Stimulated activated CD8-positive, alpha-beta memory T cell treated with anti-CD3 and anti-CD28 coated beads, Interleukin-4, amount 100 ng/mL, for 24 hours (primary cell): ENCODE measurements at places on chromosomes 7 and 10.

DNA sequence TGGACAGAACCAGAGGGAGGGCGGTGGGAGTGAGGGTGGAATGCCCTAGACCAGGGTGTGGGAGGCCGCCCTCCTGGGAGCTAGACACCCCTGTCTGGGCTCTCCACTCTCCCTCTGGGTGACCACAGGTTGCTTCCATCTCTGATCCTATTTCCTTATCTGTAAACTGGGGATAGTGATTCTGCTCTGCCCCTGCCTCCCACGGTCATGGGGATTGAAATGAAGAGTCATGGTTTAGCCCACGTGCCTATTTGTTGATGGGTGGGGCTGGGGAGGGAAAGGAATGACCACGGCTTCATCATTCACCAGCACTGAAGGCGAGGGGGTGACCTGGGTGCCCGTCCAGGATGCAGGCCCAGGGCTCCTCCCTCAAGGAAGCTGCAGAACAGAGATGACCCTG lies 49.3 kb upstream of the PCBD1 start:
- no peak for DNase-seq

DNA sequence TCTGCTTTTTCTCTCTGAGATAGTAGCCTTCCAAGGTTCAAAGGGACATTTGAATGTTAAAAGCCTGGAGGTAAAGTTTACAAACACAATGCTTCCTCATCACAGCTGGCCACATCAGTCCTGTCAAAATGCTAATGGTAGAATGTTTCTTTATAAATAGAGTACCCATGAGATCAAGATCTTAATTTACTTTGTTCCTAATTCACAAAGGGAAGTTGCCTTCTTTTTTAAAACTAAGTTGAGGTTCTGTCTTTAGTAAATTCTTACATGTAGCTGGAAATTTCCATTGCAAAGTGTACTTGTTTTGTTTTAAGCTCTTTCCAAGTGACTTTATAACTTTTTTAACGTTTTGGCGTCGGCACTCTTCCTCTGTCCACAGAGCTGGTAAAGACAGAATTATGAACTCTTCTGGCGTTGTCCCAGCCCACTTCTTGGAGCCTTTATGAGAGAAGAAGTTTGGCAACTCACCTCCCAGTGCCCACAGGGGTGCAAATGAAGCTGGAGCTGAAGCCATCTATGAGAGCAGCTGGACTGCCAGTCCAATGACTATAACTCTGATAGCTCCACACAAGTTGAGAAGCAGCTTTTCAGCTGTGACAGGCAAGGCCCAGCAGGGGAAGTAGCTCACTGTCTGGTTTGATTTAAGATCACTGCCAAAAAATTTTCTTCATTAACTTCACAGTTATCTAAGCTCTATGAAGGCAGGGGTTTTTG lies 23.3 kb downstream of the FZD1 start:
- DNase-seq = no peak

DNA sequence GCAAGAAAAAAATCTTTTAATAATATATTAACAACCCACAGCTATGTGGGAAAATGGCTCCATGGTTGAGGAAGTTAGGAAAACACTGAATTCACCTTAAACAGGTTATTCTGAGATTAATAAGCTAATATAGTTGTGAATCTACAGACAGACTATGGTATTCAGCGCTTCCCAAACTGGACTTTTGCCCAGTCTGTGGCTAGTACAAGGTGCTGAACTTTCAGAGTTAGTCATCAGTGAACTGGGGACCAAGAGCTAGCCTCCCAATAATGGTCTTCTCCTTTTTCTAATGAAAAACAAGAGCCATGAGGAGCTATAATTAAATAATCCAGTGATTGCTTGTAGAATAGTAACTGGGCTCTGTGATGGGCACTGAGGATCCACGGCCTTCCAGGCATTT lies 65.3 kb downstream of the FRMPD2 start:
- DNase-seq = no peak

- DNase-seq = no peak
These were observed 5.8 kb upstream of the SLC13A4 start for GRCh38 chr7:135733603-135734342.

DNA sequence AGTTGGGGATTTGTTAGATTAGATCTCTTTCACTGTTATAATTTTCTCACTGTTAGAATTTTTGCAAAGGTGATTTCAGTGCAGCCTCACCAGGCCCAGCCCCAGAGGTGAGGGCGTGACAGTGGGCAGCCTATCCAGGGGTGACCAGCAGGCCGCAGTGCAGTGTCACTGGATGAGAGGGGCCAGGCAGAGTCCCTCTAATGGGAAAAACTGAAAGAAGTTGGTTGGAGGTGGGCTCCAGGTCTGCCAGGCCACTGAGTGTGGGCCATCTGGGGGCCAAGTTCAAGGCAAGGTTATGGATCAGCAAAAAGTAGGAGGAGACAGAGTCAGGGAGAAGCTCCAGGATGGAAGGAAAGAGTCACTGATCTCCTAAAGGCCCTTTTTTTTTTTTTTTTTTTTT lies 90.5 kb upstream of the SDK1 start:
- DNase-seq = no peak

- no peak for DNase-seq
These were observed 1.6 kb upstream of the HILPDA start for GRCh38 chr7:128453836-128454804.

DNA sequence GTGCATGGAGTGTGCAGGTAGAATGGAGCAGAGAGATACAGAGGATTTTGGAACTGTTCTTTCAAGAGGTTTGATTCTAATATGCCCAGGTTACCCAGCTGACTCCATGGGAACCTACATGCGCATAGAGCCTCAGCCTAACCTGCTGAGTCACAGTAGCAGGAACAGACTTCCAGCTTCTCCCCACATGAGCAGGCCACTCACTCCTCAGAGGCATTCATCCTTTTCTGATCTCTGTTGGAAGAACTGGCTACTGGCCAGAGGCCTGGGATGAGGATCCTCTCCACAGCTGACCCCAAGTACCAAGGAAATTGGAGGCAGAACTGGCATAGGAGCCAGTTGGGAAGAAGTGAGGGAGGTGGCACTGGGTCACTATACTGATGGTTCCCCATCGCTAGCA lies 17.9 kb upstream of the CCSER2 start:
- DNase-seq = no peak

DNA sequence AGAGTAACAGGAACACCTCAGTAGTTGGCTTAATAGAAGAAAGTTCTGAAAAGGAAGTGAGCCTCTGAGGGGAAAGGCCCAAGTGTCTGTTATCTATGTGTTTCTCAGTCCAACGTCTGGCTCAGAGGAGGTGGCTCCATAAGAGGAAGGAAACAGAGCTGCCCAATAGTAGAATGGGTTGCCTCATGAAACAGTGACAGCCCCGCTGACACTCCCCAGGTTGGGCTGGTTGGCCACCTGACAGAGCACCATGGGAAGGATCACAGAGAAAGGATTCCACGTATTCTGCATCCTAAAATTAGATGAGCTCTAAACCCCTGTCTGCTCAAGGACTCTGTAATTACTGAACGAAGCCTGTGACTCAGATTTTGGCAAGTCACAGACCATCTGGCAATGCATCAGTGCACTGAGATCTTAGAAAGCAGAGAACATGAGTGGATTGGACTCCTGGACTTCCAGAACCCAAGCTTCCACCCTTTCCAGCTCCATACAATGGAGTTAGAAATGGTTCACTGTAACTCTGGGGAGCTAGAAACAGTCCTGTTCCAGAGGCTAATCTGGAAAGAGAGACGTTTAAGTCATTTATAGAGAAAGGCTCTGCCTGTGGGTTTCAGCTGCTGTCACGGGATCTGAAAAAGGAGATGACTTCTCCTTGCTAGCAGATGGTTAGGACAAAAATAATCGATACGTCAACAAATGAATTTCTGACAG lies 2.9 kb downstream of the PKD2L1 start:
- DNase-seq = no peak

GRCh38 chr7:44905002-44905635 lies 19.8 kb upstream of the PURB start:
- DNase-seq = no peak

GRCh38 chr7:78355834-78356233 lies 557.3 kb downstream of the PHTF2 start:
- DNase-seq = no peak

GRCh38 chr10:21661087-21661486 lies 127.1 kb downstream of the MLLT10 start:
- DNase-seq = no peak

- no peak for DNase-seq
These were observed 39.9 kb downstream of the RBM17 start for GRCh38 chr10:6128591-6129251.

DNA sequence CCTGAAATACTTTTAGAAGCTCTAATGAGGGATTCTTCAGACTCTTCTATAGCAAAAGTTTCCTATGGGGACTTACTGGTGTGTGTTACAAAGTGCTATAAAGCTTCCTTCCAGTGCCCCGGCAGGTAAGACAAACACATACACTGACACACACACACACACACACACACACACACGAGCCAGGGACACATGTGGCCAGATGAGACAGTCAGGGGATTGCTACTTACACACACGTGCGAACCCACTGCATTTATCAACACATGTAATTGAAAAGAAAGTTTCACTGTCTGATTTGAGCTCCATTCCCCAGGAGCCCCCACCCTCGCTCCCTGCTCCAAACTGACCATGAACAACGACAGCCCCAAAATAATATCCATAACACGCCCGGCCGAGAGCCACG lies 119.8 kb downstream of the PRPF18 start:
- no peak for DNase-seq
